ENCODE measurements at places on chromosomes 5 and 9.

- DNase-seq, result no peak
Observed at GRCh38 chr9:17045381-17045940, 89.4 kb upstream of the CNTLN start.

GRCh38 chr9:129021091-129021490 lies 7.0 kb downstream of the SH3GLB2 start:
- no peak for DNase-seq

DNA sequence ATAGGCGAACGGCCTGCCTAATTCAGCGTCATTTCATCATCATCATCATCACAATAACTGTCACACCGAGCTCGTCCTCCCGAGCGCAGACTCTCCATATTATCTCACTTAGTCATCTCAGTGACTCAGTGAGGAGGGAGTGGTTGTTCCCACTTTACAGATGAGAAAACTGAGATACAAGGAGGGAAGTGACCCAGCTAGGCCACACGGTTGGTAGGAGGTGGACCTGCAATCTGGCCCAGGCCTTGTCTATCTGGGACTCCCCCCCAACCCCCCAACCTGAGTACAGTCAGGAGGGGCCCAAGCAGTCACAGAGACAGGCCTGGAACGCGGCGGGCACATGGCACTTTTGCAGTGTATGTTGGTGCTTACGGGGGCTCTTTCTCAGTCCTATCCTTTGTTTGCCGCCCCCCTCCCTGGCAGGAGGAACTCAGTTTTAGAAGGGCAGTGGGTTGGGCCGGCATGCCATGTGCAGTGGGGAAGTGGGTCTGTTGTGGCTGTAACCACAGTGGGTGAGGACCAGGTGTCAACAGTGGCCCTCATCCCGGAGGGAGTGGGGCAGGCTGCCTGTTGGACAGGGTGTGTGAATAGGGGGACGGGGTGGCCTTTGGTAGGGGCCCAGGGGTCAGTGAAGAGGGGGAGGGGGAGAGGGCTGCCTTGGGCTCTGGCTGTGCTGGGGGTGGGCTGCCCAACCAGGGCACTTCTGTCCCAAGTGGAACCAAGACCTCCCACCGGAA lies 1.7 kb upstream of the RXRA start:
- DNase-seq, result no peak

DNA sequence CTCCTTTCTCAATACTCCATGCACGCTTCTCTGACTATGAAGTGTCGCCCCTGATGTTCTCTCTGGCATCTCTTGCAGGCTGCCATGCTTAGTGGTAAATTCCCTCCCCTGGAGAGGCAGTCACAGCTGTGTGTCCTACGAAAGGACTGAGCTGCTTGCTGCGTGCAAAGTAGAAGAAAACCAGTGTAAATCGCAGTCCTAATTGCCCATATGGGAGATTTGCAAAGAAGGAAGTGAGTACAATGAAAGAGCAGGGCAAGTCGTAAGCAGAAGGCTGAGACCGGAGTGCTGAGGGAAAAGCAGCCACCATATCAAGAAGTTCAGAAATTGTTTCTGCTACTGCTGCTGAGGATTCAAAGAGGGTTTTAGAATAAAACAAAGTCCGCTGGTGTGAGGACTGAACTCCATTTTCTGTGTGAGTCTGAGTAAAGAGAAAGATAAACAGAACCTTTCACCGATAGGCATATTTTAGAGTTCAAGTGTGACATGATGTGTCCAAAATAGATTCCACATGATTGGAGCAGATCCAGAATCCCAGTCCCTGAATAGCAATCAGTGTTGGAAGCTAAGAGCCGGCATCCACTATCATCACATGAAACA lies 507.8 kb upstream of the MPDZ start:
- no peak for DNase-seq

DNA sequence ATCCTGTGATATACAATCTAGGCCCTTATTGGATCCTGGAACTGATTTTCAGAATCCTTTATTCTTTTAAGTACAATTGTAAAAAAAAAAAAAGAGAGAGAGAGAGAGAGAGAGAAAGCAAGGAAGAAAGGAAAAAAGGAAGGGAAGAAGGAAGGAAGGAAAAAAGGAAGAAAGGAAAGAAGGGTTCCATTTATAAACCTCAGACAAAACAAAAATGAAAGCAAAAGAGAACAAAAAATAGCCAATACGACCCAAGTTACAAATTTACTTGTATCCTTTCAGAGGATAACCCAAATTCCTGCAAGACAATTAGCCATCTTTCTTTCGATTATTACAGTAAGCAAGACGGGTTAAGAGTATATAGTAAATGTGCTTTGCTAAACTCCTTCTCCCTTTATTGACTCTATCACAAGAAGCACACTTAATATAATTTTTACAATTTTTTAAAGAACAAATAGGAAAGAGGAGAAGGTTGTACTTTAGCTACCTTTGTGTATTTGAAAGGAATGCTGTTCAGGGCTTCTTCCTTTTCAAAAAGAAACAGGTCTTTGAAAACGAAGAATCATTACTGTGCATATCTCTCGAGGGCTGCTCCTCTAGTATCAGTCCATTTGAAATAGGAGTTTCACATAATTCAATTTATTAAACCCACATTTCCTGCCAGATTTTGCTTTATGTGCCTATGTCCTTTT lies 543.3 kb downstream of the RAB3C start:
- DNase-seq, result no peak

- DNase-seq, result no peak
Observed at GRCh38 chr9:42388846-42389245, 205.4 kb downstream of the SPATA31A6 start.

- no peak for DNase-seq
Observed at GRCh38 chr5:113281194-113281593, 153.6 kb downstream of the TSSK1B start.

GRCh38 chr9:121707477-121708424 lies 56.3 kb downstream of the DAB2IP start:
- DNase-seq, result no peak

DNA sequence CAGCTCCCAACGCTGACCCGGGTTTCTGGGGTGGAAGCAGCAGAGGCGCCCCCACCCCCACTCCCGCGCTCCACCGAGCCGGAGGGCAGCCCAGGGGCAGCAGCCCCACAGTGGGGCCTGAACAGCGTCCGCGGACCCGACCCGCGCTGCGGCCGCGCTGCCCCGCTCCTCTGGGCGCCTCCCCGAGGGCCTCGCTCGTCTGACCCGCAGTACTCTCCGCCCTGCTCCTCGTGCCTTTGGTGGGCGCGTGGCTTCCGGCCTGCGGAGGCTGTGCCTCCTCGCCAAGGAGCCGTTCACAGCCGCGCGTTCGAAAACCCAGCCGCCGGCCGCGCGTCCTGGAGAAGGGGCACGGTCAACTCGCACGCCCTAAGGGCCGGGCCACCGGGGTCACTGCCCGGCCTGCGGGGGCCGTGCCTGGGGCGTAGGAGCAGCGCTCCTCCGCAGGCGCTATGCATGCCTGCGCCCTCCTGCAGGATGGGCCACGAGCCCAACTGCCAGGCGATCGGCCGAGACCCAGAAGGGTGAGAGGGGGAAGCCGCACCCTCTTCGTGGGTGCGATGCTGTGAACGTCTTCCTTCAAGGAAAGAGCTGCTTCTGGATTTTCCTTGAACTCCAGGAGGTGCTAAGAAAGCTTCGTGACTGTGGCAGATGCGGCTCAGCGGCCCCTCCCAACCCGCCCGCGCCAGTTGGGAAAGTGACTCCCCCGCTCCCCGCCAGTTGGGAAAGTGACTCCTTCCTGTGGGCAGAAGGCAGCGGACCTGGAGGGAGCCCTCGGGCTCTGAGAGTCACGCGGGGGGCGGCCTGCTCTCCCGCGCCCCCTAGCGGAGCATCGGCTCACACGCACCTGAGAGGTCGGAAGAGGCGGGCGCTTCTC lies 82.7 kb downstream of the HSD17B3 start:
- no peak for DNase-seq

DNA sequence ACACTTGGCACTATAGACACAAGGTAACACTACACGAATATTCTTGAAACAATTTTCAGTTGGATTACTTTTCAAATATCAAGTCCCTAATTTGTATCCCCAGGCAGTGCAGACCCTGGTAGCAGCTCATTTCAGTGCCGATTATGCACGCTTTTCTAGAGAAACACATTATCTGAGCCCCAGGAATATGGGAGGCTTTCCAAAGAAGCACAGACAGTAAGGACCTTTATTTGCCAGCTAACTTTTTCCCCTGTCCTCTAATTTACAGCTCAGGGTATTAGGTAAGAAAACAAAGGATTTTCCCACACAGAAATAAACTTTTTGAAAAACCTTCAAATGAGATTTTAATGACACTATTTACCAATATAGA lies 852.3 kb upstream of the DMAC1 start:
- DNase-seq, result no peak

DNA sequence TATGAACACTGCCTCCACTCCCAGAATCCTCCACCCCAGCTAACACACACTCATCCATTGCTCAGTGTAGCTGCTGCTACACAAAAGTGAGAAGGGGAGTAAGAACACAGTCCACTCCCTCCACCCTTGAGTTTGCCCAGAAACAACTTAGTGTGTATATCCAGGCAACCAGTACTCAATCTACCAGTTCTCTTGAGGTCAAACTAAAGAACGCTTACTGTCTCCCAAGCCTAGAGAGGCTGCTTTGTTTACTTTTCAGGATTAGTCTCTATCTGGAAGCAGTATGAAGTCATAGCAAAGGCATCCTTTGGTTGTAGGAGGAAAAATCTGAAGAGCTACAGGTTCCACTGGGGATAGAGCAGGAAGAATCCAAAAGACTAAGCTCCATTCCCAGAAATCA lies 296.3 kb downstream of the KCNN2 start:
- DNase-seq, result no peak

GRCh38 chr9:129221233-129221632 lies 43.2 kb upstream of the IER5L start:
- DNase-seq, result no peak

GRCh38 chr5:44951371-44951770 lies 142.6 kb downstream of the MRPS30 start:
- no peak for DNase-seq

GRCh38 chr5:145629047-145629446 lies 206.1 kb downstream of the PRELID2 start:
- DNase-seq, result no peak

GRCh38 chr5:89450149-89450538 lies 567.2 kb upstream of the MEF2C start:
- DNase-seq, result no peak

DNA sequence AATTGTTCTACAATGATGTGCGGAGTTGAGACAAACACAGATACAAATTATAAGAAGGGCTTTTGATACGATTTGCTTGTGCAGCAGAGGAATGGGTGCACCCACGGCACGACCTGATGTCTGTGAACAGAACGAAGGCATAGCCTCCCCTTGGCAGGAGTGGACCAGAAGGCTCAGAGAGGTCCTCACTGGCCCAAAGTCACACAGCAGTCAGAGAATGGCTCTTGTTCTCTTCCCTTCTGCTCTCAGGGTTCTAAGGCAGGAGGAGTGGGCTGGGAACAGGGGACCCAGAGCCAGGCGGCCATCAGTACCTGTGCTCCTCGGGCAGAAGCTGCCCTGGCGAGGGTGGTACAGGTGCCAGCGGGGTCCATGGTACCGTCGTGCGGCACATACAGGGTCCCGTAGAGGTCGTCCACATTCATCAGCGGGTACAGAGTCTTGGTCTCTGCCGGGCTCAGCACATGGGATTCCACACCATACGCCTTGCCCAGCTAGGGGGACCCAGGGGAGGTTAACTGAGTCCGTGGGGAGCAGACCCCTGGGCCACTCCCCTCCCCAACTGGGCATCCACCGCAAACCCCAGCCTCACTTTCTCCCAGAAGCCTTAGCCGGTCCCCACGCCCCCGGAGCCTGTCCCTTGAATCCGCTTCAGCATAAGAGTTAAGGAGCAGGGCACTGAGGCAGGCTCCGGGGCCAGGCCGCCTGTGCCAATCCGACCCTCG lies 7.0 kb downstream of the SARDH start:
- DNase-seq, result no peak

- DNase-seq, result no peak
Observed at GRCh38 chr5:14749579-14750101, 85.1 kb downstream of the OTULIN start.

DNA sequence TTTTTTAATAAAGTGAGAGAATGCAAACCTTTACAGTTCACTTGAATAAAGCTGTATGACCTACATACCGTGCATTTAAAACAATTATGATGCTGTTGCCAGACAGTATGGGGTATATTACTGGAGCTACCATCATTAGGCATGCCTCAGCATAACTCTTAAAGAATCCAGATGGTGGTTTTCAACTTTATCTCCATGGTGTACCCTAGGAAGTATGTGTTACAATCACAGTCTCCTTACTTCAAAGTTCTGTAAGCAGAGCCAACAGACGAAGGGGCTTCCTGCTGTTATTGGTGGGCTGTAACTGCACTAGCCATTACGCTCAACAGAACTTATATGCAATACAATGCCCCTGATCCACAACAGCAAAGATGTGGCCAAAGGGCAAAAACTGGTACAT lies 803.3 kb downstream of the DTWD2 start:
- DNase-seq, result no peak

GRCh38 chr9:127918183-127919107 lies 1.6 kb upstream of the ST6GALNAC4 start:
- no peak for DNase-seq

DNA sequence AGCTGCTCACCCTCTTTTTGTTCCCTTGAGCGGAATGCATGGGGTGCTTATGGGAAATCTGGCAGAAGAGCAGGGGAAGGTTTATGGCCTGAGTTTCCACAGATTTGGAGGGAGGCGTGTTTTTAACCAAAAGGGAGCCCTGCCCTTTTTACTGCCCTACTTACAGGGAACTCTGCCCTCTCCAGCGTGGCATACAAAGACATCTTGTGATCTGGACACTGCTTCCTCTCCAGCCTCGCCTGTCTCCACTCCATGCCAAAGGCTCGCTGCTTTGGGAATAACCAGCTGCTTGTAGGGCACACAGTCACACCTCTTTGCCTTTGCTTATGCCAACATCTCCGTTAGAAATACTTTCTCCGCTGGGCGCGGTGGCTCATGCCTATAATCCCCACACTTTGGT lies 314.2 kb downstream of the ARHGAP26 start:
- no peak for DNase-seq
